Stimulated activated CD4-positive, alpha-beta T cell treated with anti-CD3 and anti-CD28 coated beads, Interleukin-4, amount 100 ng/mL, for 24 hours (primary cell): ENCODE measurements at places on chromosomes 3 and 15.

GRCh38 chr15:90174140-90174875 is 26.8 kb upstream of the SEMA4B start:
- DNase-seq = no peak

DNA sequence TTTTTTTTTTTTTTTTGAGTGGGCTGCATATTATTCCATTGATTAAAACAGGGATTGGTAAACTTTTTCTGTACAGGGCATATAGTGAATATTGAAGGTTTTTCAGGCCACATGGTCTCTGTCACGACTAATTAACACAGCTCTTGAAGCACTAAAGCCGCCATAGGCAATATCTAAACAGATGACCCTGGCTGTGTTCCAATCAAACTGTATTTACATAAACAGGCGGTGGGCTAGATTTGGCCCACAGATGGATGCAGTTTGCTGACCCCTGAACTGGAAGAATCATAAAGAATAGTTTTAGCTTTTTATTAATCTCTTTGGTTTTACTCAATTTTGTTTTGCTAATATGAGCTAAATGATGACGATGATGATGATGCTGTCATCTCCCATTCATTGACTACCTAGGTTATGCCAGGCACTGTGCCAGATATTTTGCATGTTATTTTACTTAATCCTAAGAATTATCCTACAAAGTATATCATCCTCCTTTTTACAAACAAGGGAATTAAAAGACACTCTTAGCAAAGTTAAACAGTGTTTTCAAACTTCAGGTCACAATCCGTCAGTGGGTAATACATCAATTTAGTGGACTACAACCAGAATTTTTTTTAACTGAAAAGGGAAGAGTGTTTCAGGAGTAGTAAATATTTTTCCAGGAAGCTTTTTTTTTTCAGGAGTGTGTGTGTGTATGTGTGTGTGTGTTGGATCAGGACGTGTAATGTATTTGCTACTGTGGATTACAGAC is 54.3 kb downstream of the LMCD1 start:
- no peak for DNase-seq

GRCh38 chr3:178623666-178624255 is 87.5 kb downstream of the KCNMB2 start:
- DNase-seq = no peak

- DNase-seq = no peak
These were observed 70.7 kb downstream of the SEMA5B start for GRCh38 chr3:122956693-122957455.

GRCh38 chr3:194075088-194075615 is 60.8 kb upstream of the HES1 start:
- no peak for DNase-seq
